ENCODE measurements at places on chromosomes 1 and 21.

GRCh38 chr1:66996018-66996682 lies 57.8 kb downstream of the SLC35D1 start:
- peak; percentile 61 for DNase-seq

DNA sequence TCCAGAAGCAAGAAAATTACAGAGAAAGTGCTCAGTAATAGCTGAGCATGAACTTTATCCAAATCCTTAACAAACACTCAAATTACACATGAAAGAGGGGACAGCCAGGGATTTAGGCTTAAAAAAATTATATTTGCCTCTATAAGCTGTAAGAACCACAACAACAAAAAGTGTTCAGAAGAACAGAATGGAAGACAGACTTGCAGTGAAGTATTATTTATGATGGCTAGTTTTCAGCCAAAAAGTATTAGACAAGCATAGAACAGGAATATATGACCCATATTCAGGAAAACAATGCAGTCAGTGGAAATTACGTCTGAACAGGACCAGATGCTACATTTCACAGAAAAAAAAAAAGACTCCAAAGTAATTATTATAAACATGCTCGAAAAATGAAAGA lies 1246.3 kb downstream of the NCAM2 start:
- no peak for DNase-seq

DNA sequence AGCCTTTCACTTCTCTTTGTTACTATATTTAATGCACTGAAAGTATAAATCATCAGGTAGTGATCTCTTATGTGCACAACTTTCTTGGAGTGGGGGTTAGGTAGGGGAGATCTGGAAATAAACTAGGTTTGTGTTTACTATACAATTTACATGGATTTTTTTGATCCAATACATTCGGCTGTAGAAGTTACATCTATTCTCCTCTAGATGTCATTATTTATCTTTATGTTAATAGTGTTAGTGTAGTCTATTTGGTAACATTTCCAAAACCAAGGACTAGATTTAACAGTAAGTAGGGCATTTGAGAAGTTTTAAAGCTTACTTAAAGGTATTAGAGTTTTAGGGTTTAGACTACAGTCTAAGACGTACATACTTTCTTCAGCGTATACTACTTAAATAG lies 5.4 kb downstream of the VPS45 start:
- DNase-seq = no peak

DNA sequence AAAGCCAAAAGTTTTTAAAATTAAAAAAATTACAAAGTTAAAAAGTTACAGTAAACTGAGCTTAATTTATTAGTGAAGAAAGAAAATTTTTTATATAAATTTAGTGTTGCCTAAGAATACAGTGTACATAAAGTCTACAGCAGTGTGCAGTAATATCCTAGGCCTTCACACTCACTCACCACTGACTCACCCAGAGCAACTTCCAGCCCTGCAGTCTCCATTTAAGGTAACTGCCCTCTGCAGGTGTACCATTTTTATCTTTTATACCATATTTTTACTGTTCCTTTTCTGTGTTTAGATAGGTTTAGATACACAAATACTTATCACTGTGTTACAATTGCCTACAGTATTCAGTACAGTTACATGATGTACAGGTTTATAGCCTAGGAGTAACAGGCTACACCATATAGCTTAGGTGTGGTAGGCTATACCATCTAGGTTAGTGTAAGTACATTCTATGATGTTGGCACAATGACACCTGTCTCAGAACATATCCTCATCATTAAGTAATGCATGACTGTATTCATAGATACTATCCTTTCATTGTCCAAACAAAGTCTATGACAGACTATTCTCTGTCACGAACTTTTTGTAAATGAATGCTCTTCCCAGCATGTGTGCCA lies 78.6 kb upstream of the PBX1 start:
- no peak for DNase-seq

DNA sequence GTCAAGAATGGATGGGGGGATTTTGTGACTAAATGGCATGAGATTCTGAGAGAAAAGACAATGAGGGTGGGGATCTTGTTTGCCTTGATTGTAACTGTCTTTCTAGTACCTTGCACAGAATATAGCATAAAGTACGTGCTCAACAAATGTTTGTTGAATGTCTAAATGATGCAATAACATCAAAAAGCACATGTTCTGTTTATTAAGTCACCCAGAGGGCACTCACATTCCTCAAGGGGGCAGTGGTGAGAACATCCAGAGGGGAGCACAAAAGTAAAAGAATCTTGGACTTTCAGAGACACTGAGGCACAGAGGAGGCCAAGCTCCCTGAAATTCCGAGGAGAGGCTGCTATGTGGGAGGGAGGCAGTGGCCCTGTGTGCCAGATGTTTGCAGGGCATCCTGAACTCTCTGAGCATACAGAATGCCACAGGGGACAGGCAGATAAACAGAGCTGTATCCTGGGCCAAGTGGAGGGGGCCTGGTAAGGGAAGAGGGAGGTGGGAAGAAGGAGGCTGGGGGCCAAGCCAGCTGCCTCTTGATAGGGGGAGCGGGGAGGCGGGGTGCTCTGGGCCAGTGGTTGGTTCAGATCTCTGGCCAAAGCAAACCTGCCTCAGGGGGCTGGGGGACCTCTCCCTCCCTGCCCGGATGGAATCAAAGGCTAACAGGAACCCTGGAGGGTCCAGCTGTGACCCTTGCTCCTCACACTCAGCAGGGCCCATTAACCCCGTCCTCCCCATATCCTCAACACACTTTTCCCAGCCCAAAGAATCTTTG lies 6.5 kb upstream of the ATP1A2 start:
- DNase-seq = no peak

GRCh38 chr1:52139817-52140540 lies 1.9 kb upstream of the ZFYVE9 start:
- DNase-seq = no peak

DNA sequence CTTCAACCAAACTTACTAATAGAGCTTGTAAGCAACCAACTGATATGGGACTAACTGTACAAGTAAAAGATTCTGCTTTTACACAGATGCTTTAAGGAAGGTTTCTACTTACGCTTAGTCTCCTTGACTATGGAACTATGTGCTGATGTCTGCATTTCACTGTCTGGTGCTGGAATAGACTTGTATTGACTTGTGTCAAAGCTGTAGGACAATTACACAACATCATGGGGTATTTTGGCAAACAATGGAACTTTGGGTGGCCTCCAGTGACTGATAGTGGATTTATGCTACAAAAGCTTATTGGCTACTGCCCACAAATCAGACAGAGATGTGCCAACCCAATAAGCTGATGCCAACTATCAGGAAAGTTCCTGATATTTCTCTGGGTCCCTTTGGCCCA lies 10.6 kb downstream of the CBR1 start:
- no peak for DNase-seq
